ENCODE measurements at places on chromosomes 13 and 19. TPM values are rescaled to one million over a fixed set of nuclear protein-coding genes. Genes with fewer than 3 reads are reported as not detected.
A peak's percentile ranks its signal among the peaks of the same experiment; 100 is the strongest.

DNA sequence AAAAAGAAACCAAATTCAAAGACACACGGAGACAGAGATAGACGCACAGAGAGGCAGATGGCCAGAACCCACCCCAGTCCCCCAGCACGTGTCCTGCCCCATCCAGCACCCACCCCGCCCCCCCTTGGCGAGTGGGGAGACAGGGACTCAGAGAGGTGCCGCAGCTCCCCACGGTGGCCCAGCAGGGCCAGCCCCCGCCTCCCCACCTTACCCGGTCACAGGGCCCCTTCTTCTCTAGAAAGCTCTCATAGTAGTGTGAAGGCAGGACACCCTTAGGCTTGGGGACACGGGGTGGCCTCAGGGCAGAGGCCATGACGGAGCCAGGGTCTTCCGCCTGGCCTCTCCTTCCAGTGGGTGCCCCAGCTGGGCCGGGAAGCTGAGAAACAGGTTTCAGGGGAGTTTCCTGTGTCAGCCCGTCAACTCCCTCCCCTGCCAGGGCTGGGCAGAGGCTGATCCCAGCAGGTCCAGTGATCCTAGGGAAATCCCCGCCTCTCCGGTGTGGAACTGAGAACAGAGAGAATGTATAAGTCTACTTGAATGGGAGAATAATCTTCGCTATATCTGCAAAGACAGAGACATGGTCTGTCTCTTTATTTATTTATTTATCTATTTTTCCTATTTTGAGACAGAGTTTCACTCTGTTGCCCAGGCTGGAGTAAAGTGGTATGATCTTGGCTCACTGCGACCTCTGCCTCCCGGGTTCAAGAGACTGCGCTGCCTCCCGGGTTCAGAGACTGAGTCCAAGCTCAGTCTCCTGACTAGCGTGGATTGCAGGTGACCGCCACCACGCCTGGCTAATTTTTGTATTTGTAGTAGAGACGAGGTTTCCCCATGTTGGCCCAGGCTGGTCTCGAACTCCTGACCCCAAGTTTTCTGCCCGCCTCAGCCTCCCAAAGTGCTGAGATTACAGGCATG, at the start of gene STAP2:
TSS of gene STAP2 (minus strand) at position 387 of the 915 bp plus-strand sequence. CDS start at position 313, 74 bp downstream.
- H3K27ac ChIP-seq: peak within 1 kb of the TSS; percentile 33
- DNase-seq: no peak
- peaks cover 10% of the 10 kb centered on the region for H3K4me1 ChIP-seq
- H3K27me3 ChIP-seq: no peaks in the 10 kb centered on the region
- H3K36me3 ChIP-seq: no peaks in the 10 kb centered on the region

GRCh38 chr19:30325676-30326392, 46.4 kb upstream of the ZNF536 start:
- H3K27me3 ChIP-seq: no peaks in the 10 kb centered on the region
- no peak overlapping the region for H3K27ac ChIP-seq
- H3K36me3 ChIP-seq: no peaks in the 10 kb centered on the region
- H3K4me1 ChIP-seq: no peaks in the 10 kb centered on the region
- peak; percentile 55 for DNase-seq
- no peak overlapping the region for H3K4me3 ChIP-seq

Gene TNNT1
- polyA plus RNA-seq: 1.4 TPM

GRCh38 chr13:83825676-83826075, 56.6 kb downstream of the SLITRK1 start:
- no peak overlapping the region for H3K4me3 ChIP-seq
- H3K27ac ChIP-seq: no peak overlapping the region
- no peaks in the 10 kb centered on the region for H3K36me3 ChIP-seq
- no peaks in the 10 kb centered on the region for H3K27me3 ChIP-seq
- peaks cover 48% of the 10 kb centered on the region for H3K4me1 ChIP-seq

- no peak overlapping the region for H3K27ac ChIP-seq
- no peaks in the 10 kb centered on the region for H3K36me3 ChIP-seq
- no peak overlapping the region for H3K4me3 ChIP-seq
- H3K4me1 ChIP-seq: no peaks in the 10 kb centered on the region
- no peak for DNase-seq
These were observed 231.3 kb downstream of the SLITRK6 start for GRCh38 chr13:85567909-85568308.

- DNase-seq: peak; percentile 70
- H3K4me3 ChIP-seq: peak overlapping the region; percentile 83
- peak overlapping the region; percentile 92 for H3K27ac ChIP-seq
These were observed 413 bp downstream of the N4BP2L2 start for GRCh38 chr13:32538143-32538620.

- H3K36me3 ChIP-seq: no peaks in the 10 kb centered on the region
- no peak for DNase-seq
- peaks cover 1% of the 10 kb centered on the region for H3K4me1 ChIP-seq
- no peak overlapping the region for H3K27ac ChIP-seq
- no peaks in the 10 kb centered on the region for H3K27me3 ChIP-seq
- no peak overlapping the region for H3K4me3 ChIP-seq
These were observed 6.8 kb upstream of the NECTIN2 start for GRCh38 chr19:44839276-44839675.

DNA sequence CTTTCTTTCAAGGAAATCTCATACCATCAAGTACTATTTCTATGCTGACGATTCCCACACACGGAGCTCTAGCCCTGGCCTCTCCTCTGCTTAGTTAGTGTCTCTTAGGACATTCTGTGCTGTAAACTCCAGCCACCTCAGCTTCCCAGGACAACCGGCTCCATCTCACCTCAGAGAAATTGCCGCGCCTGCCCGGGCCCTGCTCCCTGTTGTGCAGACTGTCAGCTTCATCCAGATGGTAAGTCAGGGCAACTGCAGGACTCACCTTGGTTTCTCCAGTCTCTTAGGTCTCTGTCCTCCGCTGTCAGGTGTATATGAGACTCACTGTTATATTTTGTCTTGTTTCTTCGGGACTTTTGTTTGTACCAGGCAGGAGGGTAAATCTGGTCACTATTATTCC, 98.7 kb downstream of the SPACA7 start:
- H3K36me3 ChIP-seq: no peaks in the 10 kb centered on the region
- H3K27ac ChIP-seq: no peak overlapping the region
- H3K4me3 ChIP-seq: no peak overlapping the region
- H3K4me1 ChIP-seq: no peaks in the 10 kb centered on the region
- H3K27me3 ChIP-seq: no peaks in the 10 kb centered on the region

- no peak overlapping the region for H3K4me3 ChIP-seq
- H3K36me3 ChIP-seq: peaks cover 61% of the 10 kb centered on the region
- DNase-seq: no peak
- H3K27me3 ChIP-seq: no peaks in the 10 kb centered on the region
- H3K4me1 ChIP-seq: no peaks in the 10 kb centered on the region
These were observed 16.4 kb upstream of the UPF3A start for GRCh38 chr13:114264886-114265611.

Gene OVOL3
- not detected for polyA plus RNA-seq

Gene ETV2
- polyA plus RNA-seq: 4.9 TPM

Gene N4BP2L1
- polyA plus RNA-seq: 7.8 TPM

DNA sequence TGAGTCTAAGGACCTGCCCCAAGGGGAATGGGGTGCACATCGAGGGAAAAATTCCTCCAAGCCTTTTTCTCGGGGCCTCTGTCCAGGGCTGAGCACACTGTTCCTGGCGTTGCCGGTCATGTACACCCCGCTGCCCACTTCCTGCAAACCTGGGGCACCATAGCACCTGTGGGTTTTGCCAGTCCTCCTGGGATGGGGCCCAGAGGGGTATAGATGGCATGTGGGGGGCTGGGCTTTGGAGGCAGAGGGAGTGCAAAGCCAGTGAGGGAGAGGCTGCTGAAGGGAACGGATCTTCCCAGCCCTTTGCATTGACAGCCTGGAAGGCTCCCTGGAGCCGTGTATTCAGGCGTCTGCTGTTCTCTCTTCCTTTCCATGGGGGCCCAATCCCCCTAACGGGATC, 187.3 kb downstream of the ZNF536 start:
- no peak overlapping the region for H3K27ac ChIP-seq
- no peaks in the 10 kb centered on the region for H3K27me3 ChIP-seq
- H3K4me1 ChIP-seq: no peaks in the 10 kb centered on the region
- H3K36me3 ChIP-seq: no peaks in the 10 kb centered on the region

Gene SIGLEC8
- polyA plus RNA-seq: 1.9 TPM

Gene INSL3
- polyA plus RNA-seq: 0.85 TPM

Gene KIR3DL2
- polyA plus RNA-seq: not detected

Gene ZNF625
- 1.7 TPM for polyA plus RNA-seq

GRCh38 chr19:35714601-35715354, 3.0 kb upstream of the KMT2B start:
- H3K4me1 ChIP-seq: peaks cover 30% of the 10 kb centered on the region
- no peak overlapping the region for H3K4me3 ChIP-seq
- no peaks in the 10 kb centered on the region for H3K27me3 ChIP-seq
- H3K36me3 ChIP-seq: peaks cover 4% of the 10 kb centered on the region
- DNase-seq: no peak

GRCh38 chr19:31146015-31146414, 203.2 kb downstream of the TSHZ3 start:
- no peak for DNase-seq
- H3K4me3 ChIP-seq: no peak overlapping the region
- H3K27ac ChIP-seq: no peak overlapping the region
- no peaks in the 10 kb centered on the region for H3K27me3 ChIP-seq
- H3K4me1 ChIP-seq: no peaks in the 10 kb centered on the region

Gene IGLON5
- polyA plus RNA-seq: not detected

GRCh38 chr13:39847336-39847735, 191.9 kb downstream of the COG6 start:
- no peaks in the 10 kb centered on the region for H3K4me1 ChIP-seq
- no peak overlapping the region for H3K4me3 ChIP-seq
- H3K36me3 ChIP-seq: no peaks in the 10 kb centered on the region
- DNase-seq: no peak

DNA sequence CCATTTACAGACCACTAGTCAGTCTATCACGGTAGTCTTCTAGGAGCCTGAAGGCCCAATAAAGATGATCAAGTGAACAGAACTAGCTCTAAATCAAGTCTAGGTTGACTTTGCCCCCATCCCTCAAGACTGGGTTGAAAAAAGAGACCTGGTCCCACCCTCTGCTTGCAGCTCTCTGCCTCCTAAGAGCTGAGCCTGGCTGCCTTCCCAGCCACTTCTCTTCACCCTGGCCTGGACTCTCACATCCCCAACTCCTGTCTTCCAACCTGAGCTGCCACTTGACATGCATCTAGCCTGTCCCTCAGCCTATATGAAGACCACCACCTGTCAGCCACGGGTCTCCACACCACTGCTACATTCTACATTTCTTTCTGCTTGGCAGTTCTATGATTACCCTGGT, 99.6 kb downstream of the FOXO1 start:
- H3K36me3 ChIP-seq: no peaks in the 10 kb centered on the region
- no peaks in the 10 kb centered on the region for H3K27me3 ChIP-seq
- H3K27ac ChIP-seq: no peak overlapping the region
- no peak overlapping the region for H3K4me3 ChIP-seq
- H3K4me1 ChIP-seq: peaks cover 84% of the 10 kb centered on the region
- DNase-seq: no peak

- H3K4me3 ChIP-seq: no peak overlapping the region
- no peaks in the 10 kb centered on the region for H3K27me3 ChIP-seq
- no peaks in the 10 kb centered on the region for H3K4me1 ChIP-seq
- no peak for DNase-seq
These were observed 30.5 kb downstream of the MTRF1 start for GRCh38 chr13:41232578-41233480.

Gene ZNF723
- not detected for polyA plus RNA-seq

DNA sequence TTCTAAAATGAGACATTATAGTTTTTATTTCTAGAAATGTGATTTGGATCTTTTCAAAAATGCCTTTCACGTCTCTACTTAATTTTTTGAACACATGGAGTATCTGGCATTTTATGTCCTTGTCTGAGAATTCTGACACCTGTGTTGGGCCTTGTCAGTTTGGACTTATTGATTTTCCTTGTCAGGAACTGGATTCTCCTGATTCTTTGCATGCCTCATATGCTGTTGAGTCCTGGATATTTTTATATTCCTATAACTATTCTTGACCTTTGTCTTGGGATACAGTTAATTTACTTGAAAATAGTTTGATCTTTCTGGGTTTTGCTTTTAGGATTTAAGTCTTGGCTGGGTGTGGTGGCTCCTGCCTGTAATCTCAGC, 10.3 kb downstream of the ADPRHL1 start:
- H3K27me3 ChIP-seq: no peaks in the 10 kb centered on the region
- H3K4me3 ChIP-seq: no peak overlapping the region
- no peaks in the 10 kb centered on the region for H3K36me3 ChIP-seq
- no peaks in the 10 kb centered on the region for H3K4me1 ChIP-seq
